ENCODE measurements at places on chromosomes 12 and 14.

GRCh38 chr12:46221255-46222128, 47.4 kb downstream of the SLC38A1 start:
- DNase-seq = no peak

DNA sequence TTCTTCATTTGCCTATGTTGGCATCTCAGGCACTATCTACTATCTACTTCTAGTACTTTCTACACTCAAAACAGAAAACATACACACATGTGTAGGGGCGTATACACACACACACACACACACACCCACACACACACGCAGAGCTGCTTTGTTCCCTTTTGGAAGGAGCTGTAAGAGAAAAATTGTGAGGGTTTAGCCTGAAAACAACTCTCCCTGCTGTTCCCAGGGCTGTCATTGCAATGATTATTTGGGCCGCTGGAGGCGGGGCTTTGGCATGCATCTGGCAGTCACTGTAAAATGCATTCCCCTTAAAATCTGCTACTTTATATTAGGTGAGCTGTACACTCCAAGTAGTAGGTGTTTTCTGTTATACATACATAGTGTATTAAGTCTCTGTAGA, 29.1 kb upstream of the SLC38A2 start:
- DNase-seq = no peak

- no peak for DNase-seq
Observed at GRCh38 chr12:87234898-87235297, 794.3 kb downstream of the C12orf50 start.

DNA sequence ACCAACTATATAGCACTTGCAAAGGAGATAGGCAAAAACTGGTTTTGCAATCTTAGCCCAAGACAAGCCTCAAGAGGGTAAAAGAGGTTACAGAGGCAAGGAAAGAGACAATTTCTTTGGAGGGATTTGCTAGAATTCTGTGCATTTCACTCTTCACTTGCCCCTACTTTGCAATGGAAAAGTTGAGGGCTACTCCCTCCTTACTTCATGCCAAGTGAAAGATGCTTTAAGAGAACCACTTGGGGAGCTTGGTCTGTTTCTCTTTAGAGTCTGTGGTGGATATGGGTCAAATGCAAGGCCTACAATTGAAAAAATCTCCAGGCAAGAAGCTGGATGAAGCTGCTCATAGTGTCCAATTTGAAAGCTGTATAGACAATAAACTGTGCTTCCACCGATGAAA, 167.7 kb upstream of the DIO2 start:
- no peak for DNase-seq

Measured in 8988T (cell line).